ENCODE measurements at places on chromosomes 1 and 21.

- DNase-seq, result no peak
Measured at GRCh38 chr1:206041640-206042039, 11.3 kb upstream of the RHEX start.

- peak; percentile 75 for DNase-seq
Measured at GRCh38 chr1:108117945-108118902, 81.9 kb downstream of the SLC25A24 start.

GRCh38 chr1:197441999-197442414 lies 174.0 kb downstream of the CRB1 start:
- no peak for DNase-seq

GRCh38 chr1:240967070-240967724 lies 355.2 kb upstream of the GREM2 start:
- no peak for DNase-seq

GRCh38 chr1:25765136-25765922 lies 34.7 kb upstream of the SELENON start:
- DNase-seq, result no peak

- DNase-seq, result no peak
Measured at GRCh38 chr1:115426956-115427355, 88.9 kb upstream of the NGF start.

DNA sequence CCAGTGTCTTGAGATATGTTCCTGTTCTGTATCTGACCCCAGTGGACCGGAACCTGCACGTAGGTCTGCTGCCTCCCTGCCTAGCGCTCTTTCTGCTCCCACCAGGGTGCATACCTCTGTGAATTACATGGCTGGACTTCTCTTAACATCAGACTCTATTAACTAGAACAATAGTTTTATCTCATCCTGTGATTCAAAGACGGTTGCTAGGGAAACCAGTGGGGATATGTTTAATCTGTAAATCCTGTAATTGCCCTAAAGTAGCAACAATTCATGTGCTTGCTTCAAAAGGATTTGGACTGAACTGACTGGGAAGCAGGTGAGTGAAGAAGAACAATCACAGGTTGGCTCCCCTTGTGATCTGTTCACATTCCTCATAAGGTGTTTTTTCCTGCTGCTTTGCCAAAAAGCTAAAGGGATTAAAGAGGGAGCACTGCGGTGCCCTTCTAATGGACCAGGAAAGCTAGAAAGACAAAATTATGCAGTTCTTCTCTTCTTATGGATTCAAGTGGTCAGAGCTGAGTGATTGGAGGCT lies 52.7 kb upstream of the DIRAS3 start:
- no peak for DNase-seq

DNA sequence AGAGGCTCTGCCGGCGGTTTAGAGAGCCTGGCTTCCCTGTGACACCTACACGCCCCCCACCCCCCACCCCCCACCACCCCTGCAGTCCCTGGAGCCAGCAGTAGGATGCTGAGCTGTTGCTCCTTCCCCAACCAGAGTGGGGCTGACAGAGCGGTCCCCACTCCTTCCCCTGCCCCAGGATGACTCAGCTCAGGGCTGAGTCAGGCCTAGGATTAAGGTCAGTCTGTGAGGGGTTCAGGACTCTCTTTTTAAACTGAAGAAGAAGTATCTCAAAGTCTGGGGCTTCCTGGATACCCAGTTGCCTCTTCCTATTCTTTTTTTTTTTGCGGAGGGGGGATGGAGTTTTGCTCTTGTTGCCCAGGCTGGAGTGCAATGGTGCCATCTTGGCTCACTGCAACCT lies 19.1 kb downstream of the DMBX1 start:
- DNase-seq, result peak; percentile 61

DNA sequence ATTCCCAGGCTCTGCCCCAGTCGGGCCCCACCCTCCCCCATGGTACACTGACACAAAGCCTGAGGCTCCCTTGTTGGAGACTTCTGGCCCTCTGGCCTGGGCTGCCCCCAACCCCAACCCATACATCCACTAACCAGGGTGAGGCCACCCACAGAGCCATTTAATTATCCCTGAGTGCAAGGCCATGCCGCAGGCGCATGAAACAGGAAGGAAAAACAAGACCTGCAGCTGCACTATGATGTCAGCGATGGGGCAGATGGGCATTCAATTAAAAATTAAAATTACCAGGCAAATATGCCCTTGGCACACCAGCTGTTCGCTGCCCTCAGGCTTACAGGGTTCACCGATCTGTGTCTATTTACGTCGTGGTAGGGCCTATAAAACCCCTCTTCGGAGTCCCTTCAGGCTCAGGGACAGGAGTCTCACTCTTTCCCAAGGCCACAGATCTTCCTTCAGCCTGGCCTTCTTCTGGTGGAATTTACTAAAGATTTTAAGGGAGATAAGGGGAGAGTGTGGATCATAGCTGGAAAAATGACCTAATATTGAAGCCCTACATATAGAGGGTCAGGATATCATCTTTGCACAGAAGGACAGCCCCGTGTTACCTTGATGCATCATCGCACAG lies 29.6 kb upstream of the RGS16 start:
- DNase-seq, result no peak

DNA sequence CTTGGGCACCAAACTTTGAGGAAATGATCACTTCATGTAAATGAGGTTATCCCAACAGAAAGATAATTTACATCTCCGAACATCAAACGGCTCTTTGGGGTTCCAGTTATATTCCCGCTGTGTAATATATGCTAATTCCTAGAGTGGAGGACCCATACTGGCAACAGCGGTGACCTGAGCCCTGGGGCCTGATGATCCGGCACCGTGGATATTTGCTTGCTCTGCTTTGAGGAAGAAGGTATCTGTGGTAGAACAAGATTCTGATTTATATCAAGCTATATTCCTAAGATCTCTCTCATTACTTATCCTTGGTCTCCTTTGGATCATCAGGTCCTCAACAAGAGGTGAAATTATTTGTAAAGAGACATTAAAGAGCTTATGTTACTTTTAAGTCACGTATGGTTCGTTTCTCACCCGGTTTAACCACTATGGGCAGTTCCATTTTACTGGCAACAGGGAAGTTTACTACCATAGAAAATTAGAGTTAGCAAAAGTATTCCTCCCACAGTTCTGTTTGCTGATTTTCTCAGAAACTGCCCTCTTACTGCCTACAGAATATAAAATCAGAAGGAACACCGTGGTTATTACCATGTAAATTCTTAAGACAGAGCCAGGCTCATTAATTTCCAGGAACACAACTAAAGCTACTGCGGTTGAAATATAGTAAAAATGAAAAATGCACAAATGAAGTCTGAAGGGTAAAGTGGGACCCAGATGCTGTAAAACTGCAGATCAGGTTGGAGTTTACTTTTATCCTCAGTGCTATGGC lies 56.7 kb downstream of the MRPL39 start:
- no peak for DNase-seq

- no peak for DNase-seq
Measured at GRCh38 chr1:220378571-220379302, 106.5 kb upstream of the RAB3GAP2 start.

GRCh38 chr1:114215436-114215835 lies 61.8 kb upstream of the SYT6 start:
- DNase-seq, result no peak

- no peak for DNase-seq
Measured at GRCh38 chr21:17548262-17548661, 35.4 kb downstream of the CXADR start.

- no peak for DNase-seq
Measured at GRCh38 chr1:58573705-58574591, 3.1 kb downstream of the TACSTD2 start.

- DNase-seq, result no peak
Measured at GRCh38 chr1:212507369-212507768, 74.6 kb downstream of the NENF start.

- DNase-seq, result peak; percentile 34
Measured at GRCh38 chr21:17848228-17848627, 29.1 kb upstream of the C21orf91 start.

DNA sequence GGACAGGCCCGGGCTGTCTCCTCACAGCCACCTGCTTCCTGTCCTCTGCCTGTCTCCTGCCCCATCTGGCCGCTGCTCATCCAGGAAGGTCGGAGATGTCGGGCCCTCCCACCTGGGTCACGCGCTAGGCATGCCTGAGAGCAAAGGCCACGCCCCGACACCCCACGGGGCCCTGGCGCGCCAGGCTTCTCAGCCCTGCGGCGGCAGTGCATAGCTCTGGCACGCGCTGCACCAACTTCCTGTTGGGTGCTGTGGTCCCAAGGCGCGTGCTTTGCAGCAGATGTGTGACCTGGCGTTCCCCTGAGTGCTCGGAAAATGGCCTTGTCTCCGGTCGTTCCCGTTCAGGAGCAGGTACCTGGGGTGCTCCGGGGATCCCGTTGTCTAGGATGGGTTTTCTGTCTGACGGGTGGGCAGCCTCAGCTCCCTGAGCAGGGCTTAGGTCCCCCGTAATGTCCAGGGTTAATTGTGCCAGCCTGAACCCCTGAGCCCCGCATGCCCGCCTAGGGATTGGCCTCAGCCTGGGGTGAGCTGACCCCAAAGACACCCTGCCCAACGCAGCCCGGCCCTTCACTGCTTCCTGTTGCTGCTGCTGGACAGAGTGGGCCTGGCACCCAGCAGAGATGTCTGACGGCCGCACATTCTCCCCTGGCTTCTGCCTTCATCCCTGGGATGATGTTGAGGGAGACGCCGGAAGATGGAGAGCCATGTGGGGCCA lies 19.4 kb upstream of the KCNAB2 start:
- DNase-seq, result peak; percentile 92

- DNase-seq, result no peak
Measured at GRCh38 chr1:226688056-226688748, 50.9 kb downstream of the ITPKB start.

GRCh38 chr1:171727778-171728177 lies 14.1 kb downstream of the VAMP4 start:
- DNase-seq, result no peak

- DNase-seq, result no peak
Measured at GRCh38 chr1:115560027-115560426, 81.7 kb upstream of the VANGL1 start.

- DNase-seq, result peak; percentile 71
Measured at GRCh38 chr1:244969355-244970235, 105.3 kb upstream of the HNRNPU start.

GRCh38 chr1:103900005-103900404 lies 150.3 kb downstream of the AMY1C start:
- no peak for DNase-seq

DNA sequence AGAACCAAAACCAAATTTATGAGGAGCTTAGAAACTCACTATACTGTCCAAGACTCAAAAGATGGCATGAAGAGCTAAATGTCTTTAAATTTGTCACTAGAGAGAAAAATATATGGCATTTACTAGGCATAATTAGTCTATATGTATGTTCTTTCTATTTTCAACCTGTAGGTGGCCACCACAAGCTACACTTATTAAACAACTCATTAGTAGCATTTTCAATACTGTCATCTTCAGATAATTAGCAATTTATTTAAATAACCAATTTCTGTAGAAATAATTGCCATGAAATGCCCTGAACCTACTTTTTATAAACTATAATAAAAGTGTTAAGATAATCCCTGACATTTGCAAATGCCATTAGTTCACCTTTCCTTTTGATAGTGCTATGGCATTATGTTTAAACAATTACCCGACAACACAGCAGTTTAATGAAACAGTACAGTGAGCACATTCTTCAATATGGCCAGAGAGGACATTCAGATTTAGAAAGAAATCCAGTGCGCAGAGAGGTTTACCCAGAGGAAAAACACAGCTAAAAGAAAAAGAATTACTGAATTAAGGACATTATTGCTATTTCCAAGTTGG lies 522.5 kb downstream of the PTBP2 start:
- DNase-seq, result peak; percentile 10

DNA sequence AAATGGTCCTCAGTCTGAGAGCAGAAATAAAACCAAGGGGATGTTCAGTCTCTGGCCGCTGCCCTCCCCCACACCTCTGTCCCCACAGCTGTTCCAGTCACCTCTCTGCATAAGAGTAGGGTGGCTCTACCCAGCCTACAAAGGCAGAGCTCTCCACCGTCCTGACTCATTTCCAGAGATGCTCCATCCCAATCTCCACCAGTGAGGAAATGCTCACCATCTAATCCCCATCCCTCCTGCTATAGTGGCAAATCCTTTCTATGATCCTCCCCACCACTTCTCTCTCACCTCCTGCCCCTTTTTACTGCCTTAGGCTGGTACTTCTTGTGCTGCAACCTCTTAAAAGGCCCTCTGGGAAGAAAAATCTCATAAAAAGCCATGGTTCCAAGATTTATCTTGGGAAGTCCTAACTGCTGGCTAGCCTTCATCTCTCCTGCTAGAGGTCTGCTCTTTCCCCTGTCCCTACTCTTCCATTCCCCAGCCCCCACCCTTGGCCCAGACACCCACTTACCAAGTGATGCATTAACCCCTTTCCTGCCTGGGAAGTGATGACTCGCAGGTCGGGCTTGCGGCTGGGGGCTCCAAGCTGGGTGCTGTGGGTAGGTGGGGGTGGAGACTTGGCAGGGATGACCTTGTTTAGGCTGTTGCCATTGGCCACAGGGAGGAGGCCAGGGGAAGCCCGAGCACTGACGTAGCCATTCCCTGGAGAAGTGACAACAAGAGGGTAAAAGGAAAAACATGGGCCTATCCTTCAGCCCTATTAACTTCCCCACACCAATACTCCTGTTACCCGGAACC lies 23.9 kb downstream of the MEF2D start:
- peak; percentile 39 for DNase-seq

DNA sequence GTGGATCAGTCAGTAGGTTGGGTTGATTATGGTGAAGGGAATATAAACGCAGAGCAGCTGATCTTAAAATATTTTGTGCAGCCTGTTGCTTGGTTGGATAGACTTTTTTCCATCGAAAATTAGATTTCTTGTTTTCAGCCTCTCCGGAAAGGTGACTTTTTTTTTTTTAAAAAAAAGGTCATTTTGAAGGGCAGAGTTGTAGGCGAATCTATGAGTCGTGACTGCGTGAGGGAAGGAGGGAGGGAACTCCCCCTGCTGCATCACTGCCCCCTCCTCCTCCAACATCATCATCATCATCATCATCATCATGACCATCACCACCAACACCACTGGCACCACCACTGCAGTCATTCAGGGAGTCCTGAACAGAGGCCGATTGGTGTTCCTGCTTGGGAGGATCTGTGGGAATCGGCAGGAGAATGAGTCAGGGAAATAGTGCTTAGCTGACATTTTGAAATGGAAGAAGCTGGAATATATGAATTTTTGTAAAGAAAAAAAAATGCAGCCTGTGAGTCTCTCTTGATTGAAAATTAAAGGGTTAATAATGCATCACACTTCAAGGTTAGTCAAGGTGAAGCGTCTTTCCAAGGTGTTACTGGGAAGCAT lies 1.2 kb downstream of the ATP1B1 start:
- DNase-seq, result peak; percentile 88

Measured in suppressor macrophage treated with lipopolysaccharide for 4 hours (primary cell).